ENCODE measurements at places on chromosomes 12 and 14. TPM values are rescaled to one million over a fixed set of nuclear protein-coding genes. Genes with fewer than 3 reads are reported as not detected.

The TSHR gene
- not detected for total RNA-seq

The WSB2 gene
- 129 TPM for total RNA-seq

The ANKRD13A gene
- total RNA-seq = 34.8 TPM

The MYO1H gene
- not detected for total RNA-seq

The FIGNL2 gene
- total RNA-seq = 0.30 TPM

The FRMD6 gene
- total RNA-seq = 131 TPM

The NKX2-1 gene
- total RNA-seq = not detected

The CACNA2D4 gene
- 0.92 TPM for total RNA-seq
